ENCODE measurements at places on chromosomes 16 and 17.

- peak overlapping the region; percentile 53 for H3K4me3 ChIP-seq
- H3K36me3 ChIP-seq, result no peaks in the 10 kb centered on the region
- DNase-seq, result no peak
Observed at GRCh38 chr17:78883089-78883532, 19.9 kb downstream of the CEP295NL start.

DNA sequence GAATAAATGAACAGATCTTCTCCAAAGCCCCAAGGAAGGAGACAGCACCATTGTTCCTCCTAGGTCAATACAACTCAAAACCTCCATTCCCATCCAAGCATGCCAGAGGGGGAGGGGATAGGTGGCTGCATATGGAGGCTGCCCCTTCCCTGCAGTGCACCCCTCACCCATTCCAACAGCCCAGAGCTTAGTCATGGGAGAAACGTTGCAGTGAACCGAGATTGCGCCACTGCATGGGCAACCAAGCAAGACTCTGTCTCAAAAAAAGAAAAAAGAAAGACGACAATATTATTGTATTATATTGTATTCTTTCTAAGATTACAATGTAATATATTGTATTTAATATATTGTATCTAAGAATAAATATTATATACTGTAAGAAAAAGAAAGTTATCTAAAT, 36.4 kb upstream of the CD300E start:
- H3K27ac ChIP-seq, result no peak overlapping the region
- no peak for DNase-seq
- H3K4me3 ChIP-seq, result no peak overlapping the region
- H3K36me3 ChIP-seq, result no peaks in the 10 kb centered on the region
- H3K4me1 ChIP-seq, result peaks cover 3% of the 10 kb centered on the region

DNA sequence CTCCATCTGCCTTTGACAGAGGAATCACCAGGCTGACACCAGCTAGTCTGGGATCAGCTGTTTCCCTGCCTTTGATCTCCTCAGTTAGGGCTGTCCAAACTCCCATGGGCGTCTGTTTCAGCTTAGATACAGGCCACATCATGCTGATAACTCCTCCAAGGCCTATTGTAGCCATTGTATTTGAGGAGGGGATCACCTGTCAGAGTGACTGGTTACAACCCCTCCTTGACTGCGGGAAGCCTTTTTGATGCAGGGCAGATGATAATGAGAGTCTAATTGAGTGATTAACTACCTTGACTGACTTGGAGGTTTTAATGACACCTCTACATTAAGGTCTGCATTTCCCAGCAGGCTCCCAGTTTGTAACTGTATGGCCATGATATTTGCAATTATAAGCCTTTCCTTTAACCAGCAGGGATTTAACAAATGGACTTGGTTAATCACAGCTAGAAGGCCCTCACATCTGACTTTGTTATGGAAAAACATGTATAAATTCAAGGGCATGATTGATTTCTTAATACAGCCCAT, 863.5 kb downstream of the KCNJ2 start:
- no peaks in the 10 kb centered on the region for H3K36me3 ChIP-seq
- H3K4me1 ChIP-seq, result no peaks in the 10 kb centered on the region
- H3K4me3 ChIP-seq, result no peak overlapping the region
- no peaks in the 10 kb centered on the region for H3K27me3 ChIP-seq

GRCh38 chr17:1590029-1590746, 27.6 kb upstream of the PITPNA start:
- no peak for DNase-seq
- H3K4me3 ChIP-seq, result no peak overlapping the region
- no peak overlapping the region for H3K27ac ChIP-seq
- no peaks in the 10 kb centered on the region for H3K27me3 ChIP-seq
- no peaks in the 10 kb centered on the region for H3K36me3 ChIP-seq
- H3K4me1 ChIP-seq, result peaks cover 15% of the 10 kb centered on the region

- no peaks in the 10 kb centered on the region for H3K36me3 ChIP-seq
- no peaks in the 10 kb centered on the region for H3K27me3 ChIP-seq
Observed at GRCh38 chr17:78534492-78535272, 42.5 kb downstream of the DNAH17 start.

GRCh38 chr17:12415031-12415430, 250.7 kb upstream of the MYOCD start:
- no peaks in the 10 kb centered on the region for H3K4me1 ChIP-seq
- no peak overlapping the region for H3K27ac ChIP-seq
- DNase-seq, result no peak
- no peak overlapping the region for H3K4me3 ChIP-seq
- H3K36me3 ChIP-seq, result no peaks in the 10 kb centered on the region
- no peaks in the 10 kb centered on the region for H3K27me3 ChIP-seq

- DNase-seq, result no peak
- no peak overlapping the region for H3K4me3 ChIP-seq
- no peaks in the 10 kb centered on the region for H3K27me3 ChIP-seq
- no peaks in the 10 kb centered on the region for H3K4me1 ChIP-seq
Observed at GRCh38 chr17:8825802-8826201, 26.6 kb upstream of the MFSD6L start.

DNA sequence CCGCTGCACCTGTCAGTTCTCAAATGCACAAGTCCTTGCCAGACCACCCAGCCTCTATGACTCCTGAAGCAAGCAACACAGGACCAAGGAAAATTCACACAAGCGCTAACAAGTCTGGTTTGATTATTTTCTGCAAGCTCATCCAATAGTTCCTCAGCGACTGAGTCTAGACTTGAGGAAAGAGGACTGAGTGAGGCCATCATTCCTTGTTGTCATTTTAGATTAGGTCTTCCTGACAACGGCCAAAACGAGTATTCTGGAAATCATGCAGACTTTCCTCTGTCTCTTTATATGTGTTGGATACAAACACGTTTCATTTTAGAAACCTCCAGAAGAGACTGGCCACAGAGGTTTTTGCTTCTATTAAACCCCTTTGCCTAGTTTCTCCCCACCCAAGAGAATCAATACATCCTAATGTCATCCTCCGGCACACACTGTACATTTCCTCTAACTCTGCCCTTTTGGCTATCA, 561 bp downstream of the CCDC47 start:
- peak overlapping the region; percentile 96 for H3K4me3 ChIP-seq
- DNase-seq, result no peak
- peak overlapping the region; percentile 99 for H3K27ac ChIP-seq

DNA sequence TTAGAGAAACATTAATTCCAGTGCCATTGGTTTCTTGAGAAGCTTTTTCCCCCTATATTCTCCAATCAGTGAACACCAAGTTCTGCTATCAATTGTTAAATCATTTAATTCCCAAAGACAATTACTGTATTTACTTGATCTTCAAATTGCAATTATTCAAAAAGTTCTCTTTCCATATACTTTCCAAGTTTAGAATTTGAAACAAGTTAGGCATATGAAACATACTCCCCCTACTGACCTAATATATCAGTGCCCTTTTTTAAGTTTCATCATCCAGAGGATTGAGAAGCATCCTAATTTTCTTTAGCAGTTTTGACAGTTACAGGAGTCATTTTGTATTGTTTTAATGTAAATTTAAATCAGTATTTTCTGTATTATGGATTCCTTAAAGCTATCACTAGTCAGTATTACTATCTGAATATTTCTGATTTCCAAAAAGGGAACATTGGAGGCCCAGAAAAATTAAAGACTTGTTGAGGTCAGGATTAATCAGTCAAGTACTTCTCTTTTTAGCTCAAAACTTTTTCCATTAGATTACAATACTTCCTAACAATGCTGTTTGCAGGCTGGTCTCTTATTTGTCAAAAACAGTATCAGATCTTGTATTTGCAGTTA, 16.3 kb downstream of the MEIOC start:
- H3K27me3 ChIP-seq, result no peaks in the 10 kb centered on the region
- H3K4me1 ChIP-seq, result peaks cover 2% of the 10 kb centered on the region
- H3K4me3 ChIP-seq, result no peak overlapping the region
- no peak for DNase-seq
- H3K27ac ChIP-seq, result no peak overlapping the region

DNA sequence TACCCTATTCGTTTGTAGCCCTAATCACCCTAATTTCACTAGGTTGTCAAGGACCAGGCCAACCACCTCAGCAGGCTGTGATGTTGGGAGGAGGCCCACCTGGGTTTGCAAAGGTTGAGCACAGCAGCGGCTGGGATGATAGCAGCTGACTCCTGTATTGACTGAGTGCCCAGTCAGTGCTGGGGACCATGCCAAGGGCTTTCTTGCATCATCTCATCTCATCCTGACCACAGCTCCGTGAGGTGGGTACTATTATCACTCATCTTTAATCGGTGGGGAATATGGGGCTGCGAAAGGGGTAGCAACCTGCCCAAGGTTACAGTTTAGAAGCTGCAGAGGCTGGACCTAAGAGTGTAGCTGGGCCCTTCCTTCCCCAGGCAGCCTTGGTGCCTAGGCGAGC, 11.7 kb downstream of the ATPAF2 start:
- no peak overlapping the region for H3K27ac ChIP-seq
- H3K4me3 ChIP-seq, result no peak overlapping the region
- peaks cover 6% of the 10 kb centered on the region for H3K36me3 ChIP-seq
- H3K27me3 ChIP-seq, result no peaks in the 10 kb centered on the region
- no peak for DNase-seq

DNA sequence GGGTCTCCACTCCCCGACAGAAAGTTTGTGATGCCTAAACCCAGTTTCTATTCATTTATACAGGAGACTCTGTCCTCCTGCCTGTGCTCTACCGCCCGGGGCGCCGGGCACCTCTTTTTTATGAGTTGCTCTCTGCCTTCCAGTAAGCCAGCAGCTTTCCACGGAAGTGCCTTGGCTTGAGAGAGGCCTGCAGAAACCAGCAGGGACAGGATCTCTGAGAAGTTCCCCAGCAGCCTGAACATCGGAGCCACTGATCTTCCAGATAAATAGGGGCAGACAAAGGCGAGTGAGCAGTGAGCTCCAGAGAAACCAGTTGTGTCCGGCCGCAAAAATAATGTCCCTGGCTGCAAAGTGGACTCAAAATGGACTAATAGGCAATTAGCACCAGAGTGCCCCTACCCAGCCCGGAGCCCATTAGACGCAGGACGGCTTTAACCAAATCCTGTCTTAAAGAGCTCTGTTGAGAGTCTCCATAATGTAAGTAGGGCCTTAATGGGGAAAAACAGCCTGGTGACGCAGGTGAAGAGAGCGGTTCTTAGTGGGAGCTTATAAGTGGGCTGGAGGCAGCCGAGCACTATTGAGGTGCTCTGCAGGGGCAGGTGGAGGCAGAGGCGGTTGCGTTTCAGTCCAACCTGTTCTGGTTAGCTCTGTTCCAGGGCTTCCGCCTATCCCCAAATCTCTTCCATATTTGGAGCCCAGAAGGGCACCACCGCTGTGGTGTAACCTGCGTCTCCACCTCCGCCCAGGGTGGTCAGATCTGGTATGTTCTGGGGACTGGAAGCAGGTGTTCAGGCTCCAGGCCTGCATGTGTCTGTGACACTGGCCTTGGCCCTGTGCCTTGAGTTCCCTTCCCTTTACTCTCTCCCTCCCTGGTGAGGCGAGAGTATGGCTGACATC, 74.1 kb downstream of the NT5M start:
- peaks cover 2% of the 10 kb centered on the region for H3K4me1 ChIP-seq
- no peak for DNase-seq
- H3K36me3 ChIP-seq, result no peaks in the 10 kb centered on the region
- H3K27me3 ChIP-seq, result no peaks in the 10 kb centered on the region
- H3K4me3 ChIP-seq, result no peak overlapping the region

- no peaks in the 10 kb centered on the region for H3K27me3 ChIP-seq
- H3K27ac ChIP-seq, result no peak overlapping the region
- H3K36me3 ChIP-seq, result peaks cover 17% of the 10 kb centered on the region
- no peak for DNase-seq
- peaks cover 23% of the 10 kb centered on the region for H3K4me1 ChIP-seq
Observed at GRCh38 chr16:31464781-31465260, 5.5 kb downstream of the ARMC5 start.

- DNase-seq, result no peak
- H3K27ac ChIP-seq, result no peak overlapping the region
- H3K4me3 ChIP-seq, result no peak overlapping the region
- no peaks in the 10 kb centered on the region for H3K4me1 ChIP-seq
- peaks cover 9% of the 10 kb centered on the region for H3K27me3 ChIP-seq
Observed at GRCh38 chr16:82404586-82405315, 222.0 kb upstream of the CDH13 start.

GRCh38 chr16:72270531-72270930, 98.6 kb upstream of the PMFBP1 start:
- no peak overlapping the region for H3K4me3 ChIP-seq
- H3K4me1 ChIP-seq, result no peaks in the 10 kb centered on the region
- H3K27me3 ChIP-seq, result no peaks in the 10 kb centered on the region
- DNase-seq, result no peak

DNA sequence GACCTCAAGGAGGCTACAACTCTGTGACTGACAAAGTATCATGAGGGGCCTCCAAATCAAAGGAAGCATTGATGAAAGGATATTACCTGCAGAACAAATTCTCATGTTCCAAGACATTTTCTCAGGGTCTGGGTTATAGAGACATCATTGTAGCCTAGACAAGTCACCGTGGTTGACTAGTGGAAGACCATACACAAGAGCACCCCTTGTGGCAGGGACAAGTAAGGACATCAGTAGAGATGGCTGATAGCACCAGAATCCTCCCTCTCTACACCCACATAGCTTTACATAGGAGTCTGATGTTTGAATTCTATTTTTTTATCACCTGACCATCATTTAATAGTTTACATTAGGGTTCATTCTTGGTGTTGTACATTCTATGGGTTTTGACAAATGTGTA, 32.5 kb upstream of the CDH8 start:
- H3K36me3 ChIP-seq, result no peaks in the 10 kb centered on the region
- no peak for DNase-seq
- H3K4me3 ChIP-seq, result no peak overlapping the region
- no peak overlapping the region for H3K27ac ChIP-seq
- no peaks in the 10 kb centered on the region for H3K27me3 ChIP-seq

DNA sequence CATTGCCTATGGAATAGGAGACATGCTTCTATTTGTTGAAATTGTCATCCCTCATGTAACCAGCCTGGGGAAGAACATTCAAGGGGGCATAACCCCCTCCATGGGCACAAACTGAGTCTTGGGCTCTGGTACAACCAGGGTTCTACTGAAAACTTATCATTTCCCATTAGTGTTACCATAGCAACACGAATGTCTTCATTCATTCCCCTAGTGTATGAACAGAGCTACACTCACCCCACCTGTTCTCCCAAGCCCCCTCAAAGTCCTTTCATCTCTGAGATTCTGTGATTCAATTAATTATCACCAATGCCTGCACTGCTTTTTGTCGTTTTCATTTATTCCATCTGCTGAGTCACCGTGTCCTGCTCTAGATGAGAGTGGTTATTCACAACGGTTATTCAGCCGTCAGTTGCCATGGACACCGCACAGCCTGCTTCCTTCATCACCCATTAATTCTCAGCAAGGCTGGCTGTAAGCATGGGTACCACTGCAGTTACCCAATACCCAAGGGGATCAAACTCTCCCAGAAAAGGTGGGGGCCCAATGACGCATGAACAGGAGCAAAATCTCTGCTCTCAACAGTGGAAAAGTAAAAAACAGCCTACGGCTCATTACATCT, 1.6 kb upstream of the GAST start:
- DNase-seq, result peak; percentile 36
- H3K27me3 ChIP-seq, result peaks cover 11% of the 10 kb centered on the region
- H3K36me3 ChIP-seq, result no peaks in the 10 kb centered on the region
- H3K27ac ChIP-seq, result no peak overlapping the region

- H3K27ac ChIP-seq, result no peak overlapping the region
- no peak for DNase-seq
- H3K4me3 ChIP-seq, result no peak overlapping the region
- H3K36me3 ChIP-seq, result no peaks in the 10 kb centered on the region
- H3K27me3 ChIP-seq, result no peaks in the 10 kb centered on the region
- no peaks in the 10 kb centered on the region for H3K4me1 ChIP-seq
Observed at GRCh38 chr16:79862601-79863000, 262.1 kb upstream of the MAF start.

- H3K27ac ChIP-seq, result no peak overlapping the region
- H3K4me3 ChIP-seq, result no peak overlapping the region
- H3K27me3 ChIP-seq, result peaks cover 68% of the 10 kb centered on the region
- no peaks in the 10 kb centered on the region for H3K36me3 ChIP-seq
- no peak for DNase-seq
- H3K4me1 ChIP-seq, result peaks cover 6% of the 10 kb centered on the region
Observed at GRCh38 chr17:1273492-1274244, 3.4 kb downstream of the BHLHA9 start.
